ENCODE measurements at places on chromosomes 7 and 10.

DNA sequence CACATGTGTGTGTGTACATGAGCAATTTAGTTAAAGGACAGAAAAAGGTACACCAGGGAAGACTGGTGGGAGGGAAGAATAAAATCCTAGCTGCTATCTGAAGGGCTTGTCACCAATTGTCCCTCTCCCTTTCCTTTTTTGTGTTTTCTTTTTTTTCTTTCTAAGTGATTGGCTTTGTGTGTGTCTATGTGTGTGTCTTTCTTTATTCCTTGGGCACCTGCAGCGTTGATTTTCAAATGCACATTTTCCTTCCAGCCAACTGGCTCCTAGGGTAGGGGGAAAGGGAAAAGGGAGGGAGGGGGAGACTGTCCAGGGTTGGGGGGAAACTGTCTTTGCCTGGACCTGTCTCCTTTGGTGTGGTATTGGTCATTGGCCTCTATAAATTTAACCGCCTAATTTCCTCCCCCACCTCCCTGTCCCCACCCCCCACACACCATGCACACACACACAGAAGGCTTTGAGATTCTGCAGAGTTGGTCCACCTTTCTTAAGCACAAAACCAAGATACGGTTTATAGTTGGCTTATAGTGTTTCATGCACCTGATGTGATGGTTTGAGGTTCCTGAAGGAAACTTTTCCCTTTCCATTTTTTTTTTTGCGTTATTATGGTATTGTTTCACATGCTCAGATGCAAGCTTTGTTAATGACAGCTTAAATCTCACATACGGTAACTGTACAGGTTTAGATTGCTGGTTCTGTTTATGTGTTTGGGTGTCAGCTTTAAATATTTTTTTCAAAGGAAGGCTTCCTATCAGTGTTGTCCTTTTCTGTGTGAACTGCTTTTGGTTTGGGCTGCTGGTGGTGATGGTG lies 2.6 kb downstream of the AUTS2 start:
- DNase-seq: no peak

GRCh38 chr7:68063171-68063570 lies 1066.5 kb downstream of the TYW1 start:
- DNase-seq: no peak

GRCh38 chr10:70169649-70170364 lies 507 bp downstream of the SAR1A start:
- DNase-seq: no peak

DNA sequence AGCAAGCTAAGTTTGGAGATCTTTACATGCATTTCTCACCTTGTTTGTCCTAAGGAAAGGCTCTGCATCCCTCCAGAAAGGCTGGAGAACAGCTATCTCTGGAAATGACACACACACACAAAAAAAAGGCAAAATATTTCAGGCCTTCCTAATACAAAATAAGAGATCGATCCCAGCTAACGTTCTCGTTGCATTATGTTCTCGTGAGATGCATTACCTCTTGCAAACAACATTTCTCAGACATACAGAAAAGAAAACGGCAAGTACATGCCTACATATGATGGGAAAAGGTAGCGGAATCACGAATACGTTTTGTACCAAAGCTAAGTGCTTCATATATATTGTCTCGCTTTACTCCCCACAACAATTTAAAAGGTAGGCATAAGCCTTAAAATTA lies 488 bp downstream of the MTERF1 start:
- DNase-seq: no peak

GRCh38 chr10:63467841-63468240 lies 2.1 kb upstream of the JMJD1C start:
- DNase-seq: no peak

GRCh38 chr10:5546891-5547680 lies 22.3 kb downstream of the CALML3 start:
- DNase-seq: no peak

GRCh38 chr7:43198599-43199090 lies 86.2 kb downstream of the HECW1 start:
- no peak for DNase-seq

DNA sequence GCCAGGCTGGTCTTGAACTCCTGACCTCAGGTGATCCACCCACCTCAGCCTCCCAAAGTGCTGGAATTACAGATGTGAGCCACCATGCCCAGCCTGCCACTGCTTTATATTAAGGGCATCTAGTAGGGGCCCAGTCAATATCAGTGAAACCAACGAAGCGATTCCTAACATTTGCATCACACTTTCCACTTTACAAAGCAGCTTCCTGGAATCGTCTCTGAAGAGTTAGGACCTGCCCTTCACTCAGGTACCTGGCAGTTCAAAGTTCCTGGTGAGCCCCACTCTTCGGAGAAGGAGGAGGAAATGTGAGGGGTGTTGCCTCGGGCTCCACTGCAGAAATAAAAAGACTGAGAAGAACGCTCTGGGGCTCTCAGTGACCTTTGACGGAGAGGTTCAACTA lies 31.1 kb upstream of the EZH2 start:
- DNase-seq: no peak

DNA sequence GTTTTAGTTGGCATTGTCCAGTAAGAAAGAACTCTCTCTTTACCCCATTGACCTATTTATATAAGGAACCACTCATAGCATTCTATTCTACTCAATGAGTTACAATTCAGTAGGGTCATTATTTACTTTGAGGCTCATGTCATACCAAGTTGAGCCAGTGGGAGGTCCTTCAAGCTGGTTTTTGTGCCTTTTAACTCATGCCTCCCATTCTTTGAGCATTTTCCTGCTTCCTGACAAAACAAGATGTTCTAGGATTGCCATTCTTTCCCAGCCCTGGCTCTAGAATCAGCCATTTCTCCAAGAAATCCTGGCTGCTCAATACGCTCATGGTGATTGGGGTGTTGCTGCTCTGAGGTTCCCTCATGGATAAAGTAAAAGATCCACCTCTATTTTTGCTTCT lies 250.1 kb downstream of the ABCA13 start:
- DNase-seq: no peak

GRCh38 chr10:3295582-3296151 lies 123.1 kb upstream of the PITRM1 start:
- DNase-seq: no peak

GRCh38 chr7:50448823-50449222 lies 1.3 kb downstream of the FIGNL1 start:
- no peak for DNase-seq

DNA sequence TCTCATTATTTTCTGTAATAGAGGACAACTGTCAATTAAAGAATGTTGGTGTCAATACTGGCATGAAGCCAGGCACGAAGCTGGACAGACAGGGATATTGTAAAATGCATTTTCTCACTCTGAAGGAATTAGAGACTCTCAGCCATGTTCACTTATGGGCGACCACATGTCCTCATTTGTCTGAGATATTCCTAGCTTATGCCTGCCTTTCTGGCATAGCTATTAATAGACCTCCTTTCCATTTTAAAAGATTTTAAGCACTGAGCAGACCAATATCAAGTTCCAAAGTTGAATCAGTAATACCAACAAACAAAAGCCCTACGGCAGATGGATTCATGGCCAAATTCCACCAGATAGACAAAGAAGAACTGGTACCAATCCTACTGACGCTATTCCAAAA lies 589.9 kb downstream of the GRM8 start:
- no peak for DNase-seq

- DNase-seq: no peak
These were observed 446.6 kb upstream of the SORCS1 start for GRCh38 chr10:107611115-107611514.

DNA sequence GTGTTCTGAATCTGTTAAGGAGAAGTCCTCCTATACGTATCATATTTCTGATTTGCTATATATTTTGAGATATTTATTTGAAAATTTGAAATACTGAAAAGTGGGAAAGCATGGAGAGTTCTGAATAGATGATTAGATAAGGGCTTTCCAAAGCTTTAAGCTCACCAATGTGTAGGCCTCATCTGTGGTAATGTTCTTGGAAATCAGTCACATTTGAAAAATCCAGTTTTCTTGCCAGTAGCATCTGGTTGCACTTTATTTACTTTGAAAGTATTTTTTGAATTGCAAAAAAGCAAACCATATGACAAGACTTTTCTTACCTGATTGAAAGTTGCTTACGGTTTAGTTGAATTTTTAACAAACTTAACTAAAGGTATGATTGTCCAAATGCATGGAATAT lies 21.7 kb downstream of the ADD3 start:
- no peak for DNase-seq

DNA sequence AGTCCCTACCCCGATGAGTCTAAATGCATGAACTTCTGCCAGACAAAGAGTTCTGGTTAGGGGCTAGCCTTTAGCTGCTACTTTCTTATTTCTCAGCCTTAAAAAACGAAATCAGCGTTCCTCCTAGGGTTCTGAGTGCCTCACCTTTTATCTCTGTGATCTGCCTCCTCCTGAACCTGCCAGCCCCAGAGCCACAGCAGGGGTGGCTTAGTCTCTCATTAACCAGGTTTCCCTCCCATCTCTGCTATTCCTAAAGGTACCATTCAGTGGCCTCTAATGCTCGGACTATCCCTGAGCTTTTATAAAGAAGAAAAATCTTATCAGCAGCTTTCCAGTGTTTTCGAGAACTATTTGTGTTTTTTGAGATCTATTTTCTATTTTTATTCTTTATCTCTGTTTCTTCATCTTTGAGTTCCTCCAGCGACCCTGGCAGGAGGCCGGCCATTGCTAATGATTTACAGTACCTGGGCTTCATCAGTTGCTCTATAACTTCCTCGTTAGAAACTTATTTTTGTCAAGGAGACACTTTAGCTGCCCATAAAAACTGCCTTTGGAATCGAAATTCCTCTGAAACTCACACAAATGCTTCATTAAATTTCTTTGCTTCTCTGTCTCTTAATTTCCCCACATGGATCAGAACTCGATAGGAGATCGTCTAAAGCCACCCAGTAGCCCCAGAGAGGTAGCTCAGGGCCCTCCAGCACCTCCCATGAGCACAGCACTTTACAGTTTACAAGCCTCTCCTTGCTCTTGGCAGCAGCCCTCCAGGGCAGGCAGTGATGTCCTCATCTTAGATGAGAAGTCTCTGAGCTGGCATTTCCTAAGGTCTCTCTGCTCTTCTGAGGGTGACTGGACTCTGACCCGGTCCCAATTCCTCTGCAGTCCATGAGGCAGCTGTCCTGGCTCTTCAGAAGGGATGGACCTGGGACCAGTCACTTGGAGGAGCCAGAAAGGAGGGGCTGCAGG lies 149.1 kb downstream of the EBF3 start:
- DNase-seq: no peak

DNA sequence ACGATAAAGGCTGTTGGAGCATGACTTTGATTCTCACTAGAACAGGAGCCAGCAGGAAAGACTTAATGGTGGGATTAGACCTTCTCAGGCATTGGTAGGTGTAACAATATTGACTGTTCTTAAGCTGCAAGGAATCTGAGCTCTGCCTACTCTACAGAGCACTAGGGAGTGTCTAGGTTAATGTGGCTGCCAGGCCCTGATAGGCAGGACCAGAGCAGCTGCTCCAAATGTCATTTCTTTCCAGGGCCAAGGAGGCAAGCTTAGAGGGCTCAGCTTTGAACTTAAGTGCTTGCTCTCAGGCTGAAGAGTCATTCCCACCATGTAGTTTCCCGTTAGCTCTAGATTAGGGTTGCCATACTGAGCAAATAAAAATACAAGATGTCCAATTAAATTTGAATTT lies 96.8 kb downstream of the RAB18 start:
- DNase-seq: no peak

DNA sequence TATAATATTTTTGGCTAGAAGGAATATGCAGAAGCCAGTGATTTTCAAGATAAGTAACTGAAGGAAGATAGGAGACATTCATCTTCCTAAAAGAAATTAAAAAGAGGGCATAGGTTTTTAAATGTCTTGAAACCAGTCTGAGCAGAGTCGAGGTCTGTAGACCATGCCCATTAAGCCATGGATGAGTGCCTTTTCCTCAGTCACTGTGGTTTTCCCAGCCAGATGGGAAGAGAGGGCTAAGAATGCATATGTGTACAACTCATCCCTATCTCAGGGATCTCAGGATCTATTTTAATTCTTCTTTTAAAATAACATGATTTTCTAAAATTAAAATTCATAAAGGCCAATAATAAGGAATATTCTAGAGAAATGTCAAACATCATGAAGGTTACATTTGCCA lies 112.8 kb downstream of the PPP1R3A start:
- no peak for DNase-seq

DNA sequence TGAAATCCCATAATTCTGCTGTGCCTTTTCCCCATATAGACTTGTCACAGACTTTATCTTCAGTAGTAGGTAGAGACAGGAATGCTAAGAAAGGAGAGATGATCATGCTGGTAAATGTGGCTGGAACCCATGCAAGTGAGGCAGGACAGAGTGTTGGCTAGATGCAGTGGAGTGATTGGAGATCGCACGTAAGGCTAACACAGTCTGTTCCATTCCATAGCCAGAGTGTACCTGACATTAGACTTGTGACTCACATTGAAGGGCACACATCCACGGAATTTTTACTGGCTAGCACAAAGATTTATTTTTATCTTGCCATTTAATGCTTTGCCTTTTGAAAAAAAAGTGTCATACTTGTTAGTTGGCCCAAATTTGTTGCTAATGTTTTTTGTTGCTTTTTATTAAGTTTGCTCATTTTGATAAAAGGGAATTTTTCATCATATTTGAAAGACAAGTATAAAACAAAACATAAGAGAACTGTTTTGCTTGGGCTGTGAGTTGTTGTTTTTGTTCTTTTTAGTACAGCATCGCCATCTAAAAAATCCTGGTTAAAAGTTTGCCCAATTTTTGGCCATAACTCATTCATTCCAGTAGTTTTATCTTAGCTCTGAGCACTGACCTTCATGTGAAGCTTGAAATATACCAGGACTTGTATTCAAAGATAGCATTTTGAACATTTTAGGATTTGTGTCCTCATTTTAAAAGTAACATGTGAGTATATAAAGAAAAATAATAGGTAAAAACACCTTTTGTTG lies 81.0 kb downstream of the CPED1 start:
- DNase-seq: no peak

- DNase-seq: no peak
These were observed 972.5 kb downstream of the LRMDA start for GRCh38 chr10:76403912-76404311.

- no peak for DNase-seq
These were observed 164.7 kb downstream of the CPEB3 start for GRCh38 chr10:92126100-92126650.

DNA sequence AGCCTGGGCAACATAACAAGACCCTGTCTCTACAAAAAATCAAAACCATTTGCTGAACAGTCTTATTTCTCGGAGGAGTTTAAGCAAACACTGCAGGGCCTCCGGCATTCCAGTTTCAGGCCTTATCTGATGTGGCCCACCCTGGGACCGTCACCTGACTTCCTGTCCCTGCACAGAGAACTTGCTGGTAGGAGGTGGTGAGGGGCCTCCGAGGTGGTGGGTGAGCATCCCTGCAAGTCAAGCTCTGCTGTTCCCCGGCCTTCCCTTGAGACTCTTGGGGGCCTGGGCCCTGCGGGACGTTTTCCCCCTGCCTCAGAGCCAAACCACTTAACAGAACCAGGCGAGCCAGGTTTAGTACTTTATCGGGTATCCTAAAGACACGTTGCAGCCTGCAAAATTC lies 44.5 kb upstream of the AP5Z1 start:
- DNase-seq: no peak

GRCh38 chr10:110679486-110680272 lies 35.5 kb downstream of the RBM20 start:
- DNase-seq: no peak

All from stimulated activated CD8-positive, alpha-beta memory T cell treated with anti-CD3 and anti-CD28 coated beads, Interleukin-7, amount 100 ng/mL, for 4 hours (primary cell).